ENCODE measurements at places on chromosomes 5 and 9. TPM values are rescaled to one million over a fixed set of nuclear protein-coding genes. Genes with fewer than 3 reads are reported as not detected.

GRCh38 chr5:32506201-32506661 lies 61.7 kb upstream of the ZFR start:
- DNase-seq: no peak

GRCh38 chr9:133731876-133732638 lies 6.1 kb downstream of the SARDH start:
- peak; percentile 82 for DNase-seq

INSL4 gene
- total RNA-seq: not detected

GRCh38 chr5:169544264-169544950 lies 39.2 kb upstream of the SPDL1 start:
- no peak for DNase-seq

MYMK gene
- not detected for total RNA-seq

DNA sequence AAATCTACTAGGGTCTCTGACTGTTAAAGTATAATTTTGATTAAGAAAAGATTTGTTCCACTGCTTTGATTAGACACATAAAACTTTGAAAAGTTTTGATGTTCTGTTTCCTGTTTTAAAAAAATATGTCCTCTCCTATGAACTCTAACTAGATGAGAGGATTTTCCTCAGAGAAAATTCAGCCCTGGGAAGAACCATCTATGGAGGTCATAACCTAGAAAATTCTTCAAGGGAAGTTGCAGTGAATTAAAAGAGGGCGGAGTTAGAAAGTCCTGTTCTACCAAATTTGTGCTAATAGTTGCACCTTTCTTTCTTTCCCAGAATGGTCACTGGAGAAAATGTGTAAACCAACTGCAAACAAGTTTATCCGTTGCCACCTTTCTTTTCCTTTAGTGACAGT lies 27.7 kb downstream of the PIK3R1 start:
- DNase-seq: peak; percentile 19

DNA sequence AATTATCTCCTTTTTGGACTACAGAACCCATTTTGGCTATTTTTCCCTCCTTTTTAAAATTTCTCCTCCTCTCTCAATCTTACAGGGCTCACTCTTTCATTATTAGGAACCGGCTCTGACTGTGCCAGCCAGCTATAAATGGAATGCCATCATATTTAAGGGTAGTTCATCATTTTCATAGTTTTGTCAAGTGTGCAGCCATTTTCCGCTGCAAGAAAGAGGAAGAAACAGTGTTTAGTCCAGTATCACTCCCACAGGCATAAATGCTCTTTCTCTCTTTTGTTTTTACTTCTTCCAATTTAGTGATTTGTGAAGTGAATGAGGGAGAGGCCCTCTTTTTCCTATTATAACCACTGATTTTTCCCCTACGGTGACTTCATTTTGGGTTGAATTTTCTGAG lies 290.0 kb downstream of the NR3C1 start:
- no peak for DNase-seq

- no peak for DNase-seq
Measured at GRCh38 chr5:91528831-91529230, 145.7 kb upstream of the ARRDC3 start.

FBP2 gene
- total RNA-seq: not detected

GRCh38 chr5:59342181-59342580 lies 551.3 kb downstream of the PDE4D start:
- DNase-seq: no peak

MAT2B gene
- total RNA-seq: 59.5 TPM

GRCh38 chr9:20095430-20096092 lies 306.7 kb upstream of the SLC24A2 start:
- DNase-seq: no peak

TLR4 gene
- total RNA-seq: 5.9 TPM

GRCh38 chr5:53298841-53299240 lies 181.6 kb upstream of the FST start:
- DNase-seq: no peak

GRCh38 chr9:32218100-32218767 lies 166.2 kb upstream of the ACO1 start:
- DNase-seq: no peak

DNA sequence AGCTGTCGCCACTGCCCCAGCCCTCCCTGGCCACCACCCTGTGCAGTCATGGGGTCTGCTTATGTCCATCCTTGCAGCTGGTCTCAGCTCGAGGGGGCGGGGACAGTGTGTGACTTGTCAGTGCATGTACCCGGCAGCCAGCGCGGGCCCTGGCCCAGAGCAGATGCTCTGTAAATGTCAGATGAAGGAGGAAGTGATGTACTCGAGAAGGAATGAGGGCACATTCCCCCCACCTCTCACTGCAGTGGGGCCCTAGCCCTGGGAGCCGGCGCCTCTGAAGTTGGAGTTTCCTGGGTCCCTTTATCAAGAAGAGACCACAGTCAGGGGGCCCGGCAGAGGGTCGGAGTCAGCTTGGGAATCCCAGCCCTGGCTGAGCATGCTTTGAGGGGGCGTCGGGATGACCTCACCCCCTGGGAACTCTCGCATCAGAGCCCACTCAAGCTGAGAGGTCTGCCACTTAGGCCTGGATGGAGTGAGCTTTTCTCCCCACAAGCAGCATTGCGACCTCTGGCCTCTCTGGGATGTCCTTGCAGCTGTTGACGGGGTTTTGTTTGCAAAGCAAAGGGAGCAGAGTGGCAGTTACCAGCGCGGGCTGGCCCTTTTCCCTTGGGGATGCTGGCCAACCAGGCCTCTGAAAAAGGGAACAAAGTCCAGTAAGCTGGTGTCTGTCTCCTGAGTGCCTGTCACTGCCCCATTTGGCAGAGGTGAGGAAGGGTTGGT lies 19.0 kb downstream of the NEURL1B start:
- DNase-seq: no peak

SPATA31C1 gene
- total RNA-seq: not detected

DNA sequence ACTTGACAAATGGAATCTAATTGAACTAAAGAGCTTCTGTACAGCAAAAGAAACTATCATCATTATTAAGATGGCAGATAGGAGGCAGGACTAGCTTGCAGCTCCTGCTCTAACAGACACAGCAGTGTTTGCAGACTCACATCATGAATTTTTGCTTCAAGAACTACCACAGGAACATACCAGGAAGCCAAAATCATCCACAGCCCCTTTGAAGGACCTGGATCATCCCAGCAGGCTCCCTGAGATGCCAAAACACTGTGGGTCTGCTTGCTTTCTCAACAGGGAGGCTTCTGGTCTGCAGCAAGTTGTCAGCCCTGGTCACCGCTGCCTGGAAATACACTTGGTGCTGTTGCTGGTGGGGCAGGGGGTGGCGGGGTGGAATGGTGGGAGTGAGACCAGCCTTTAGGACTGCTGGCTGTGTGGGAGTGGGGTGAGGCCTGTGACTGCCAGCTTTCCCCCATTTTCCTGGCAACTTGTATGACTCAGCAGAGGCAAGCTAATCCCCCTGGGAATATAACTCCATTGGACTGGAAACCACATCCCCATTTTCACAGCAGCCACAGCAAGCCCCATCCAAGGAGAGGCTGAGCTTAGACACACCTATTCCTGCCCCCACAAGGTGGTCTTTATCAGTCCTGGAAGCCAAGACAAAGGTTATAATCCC lies 533.8 kb upstream of the CYLC2 start:
- DNase-seq: no peak

GRCh38 chr5:172165465-172165864 lies 22.6 kb downstream of the STK10 start:
- peak; percentile 18 for DNase-seq

DNA sequence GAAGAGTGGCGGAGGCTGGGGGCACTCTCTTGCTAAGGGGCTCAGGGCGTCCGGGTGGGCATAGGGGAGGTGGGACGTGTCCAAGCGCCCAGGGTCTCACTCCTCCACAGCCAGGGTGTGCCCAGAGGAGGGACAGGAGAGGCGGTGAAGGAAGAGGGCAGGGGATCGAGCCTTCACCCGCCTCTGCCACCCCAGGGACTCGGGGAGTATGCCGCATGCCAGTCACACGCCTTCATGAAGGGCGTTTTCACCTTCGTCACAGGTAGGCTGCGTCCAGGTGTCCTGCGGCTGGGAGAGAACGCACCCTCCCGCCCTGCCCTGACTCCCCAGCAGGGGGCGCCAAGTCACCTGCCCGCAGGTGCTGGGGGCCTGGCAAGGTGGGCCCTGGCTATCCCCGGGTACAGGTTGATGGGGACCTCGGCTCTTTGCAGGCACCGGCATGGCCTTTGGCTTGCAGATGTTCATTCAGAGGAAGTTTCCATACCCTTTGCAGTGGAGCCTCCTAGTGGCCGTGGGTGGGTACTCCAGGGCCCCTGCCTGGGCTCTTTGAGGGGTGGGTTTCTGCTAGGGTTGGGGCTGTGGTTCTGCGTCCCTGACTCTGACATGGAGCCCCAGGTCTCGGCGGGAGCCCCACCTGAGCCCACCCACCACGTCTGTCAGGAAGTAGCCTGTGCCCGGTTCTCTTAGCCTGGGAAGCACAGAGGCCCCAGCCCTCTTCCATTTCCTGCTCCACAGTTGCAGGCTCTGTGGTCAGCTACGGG lies 552 bp downstream of the TMEM141 start:
- DNase-seq: peak; percentile 56

- no peak for DNase-seq
Measured at GRCh38 chr5:14714706-14715105, 50.2 kb downstream of the OTULIN start.

GRCh38 chr5:9498541-9499497 lies 47.1 kb downstream of the SEMA5A start:
- DNase-seq: no peak

DNA sequence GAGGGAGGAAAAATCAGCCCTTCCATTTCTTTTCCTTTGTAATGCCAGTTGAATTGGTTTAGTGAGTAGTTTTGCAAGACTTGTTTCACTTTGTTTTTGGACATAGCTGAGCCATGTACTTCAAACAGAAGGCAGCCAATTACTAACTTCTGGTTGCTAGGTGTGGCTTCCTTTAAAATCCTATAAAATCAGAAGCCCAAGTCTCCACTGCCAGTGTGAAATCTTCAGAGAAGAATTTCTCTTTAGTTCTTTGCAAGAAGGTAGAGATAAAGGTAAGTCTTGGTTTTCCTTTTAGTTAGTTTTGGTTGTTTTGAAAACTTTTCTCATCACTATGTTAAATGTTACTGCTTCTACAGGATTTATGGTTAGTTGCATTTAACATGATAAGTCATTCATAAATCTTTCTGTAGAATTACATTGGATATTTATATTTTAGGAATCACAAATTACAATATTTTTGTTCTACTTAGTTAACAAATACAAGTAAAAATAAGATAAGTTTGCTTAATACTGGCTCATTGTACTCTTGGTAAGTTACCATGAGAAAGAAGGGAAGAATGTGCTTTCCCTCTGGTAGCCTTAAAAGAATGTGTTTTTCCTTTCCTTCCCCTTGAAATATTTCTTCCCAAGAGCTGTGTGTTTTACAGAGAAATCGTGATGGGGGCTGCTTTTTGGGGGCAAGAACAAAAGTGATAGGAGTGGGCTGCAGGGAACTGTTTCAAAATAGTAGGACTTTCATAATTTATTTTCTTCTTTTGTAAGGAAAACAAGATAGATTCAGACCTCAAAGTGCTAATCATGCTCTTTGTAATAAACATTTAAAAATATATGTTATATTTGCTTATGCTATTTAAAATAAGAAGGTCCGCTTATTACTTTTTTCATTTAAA lies at the start of gene ANXA1:
Gene ANXA1 (plus strand): TSS at position 213 of the 890 bp plus-strand sequence. CDS start 6,671 bp downstream, outside the sequence.
- DNase-seq: peak; percentile 78

DNA sequence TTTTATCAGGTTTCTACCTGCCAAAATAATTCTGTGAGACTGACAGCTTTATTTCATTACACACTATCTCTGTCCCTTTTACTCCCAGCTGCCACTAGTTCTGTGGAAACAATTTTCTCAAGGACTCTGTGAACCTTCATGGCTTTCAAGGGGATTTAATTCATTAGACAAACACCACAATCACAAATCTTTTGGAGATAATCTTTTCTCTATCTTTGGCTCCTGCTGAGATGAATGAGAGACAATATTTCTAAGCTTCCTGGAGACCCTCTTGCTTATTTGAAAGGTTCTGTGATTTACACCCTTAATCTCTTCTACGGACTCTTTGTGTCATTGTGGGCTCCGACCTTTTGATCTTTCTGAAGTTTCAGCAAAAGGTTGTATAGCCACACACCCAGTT lies 222.6 kb downstream of the PRDM9 start:
- DNase-seq: no peak

CSF2 gene
- total RNA-seq: not detected

DNA sequence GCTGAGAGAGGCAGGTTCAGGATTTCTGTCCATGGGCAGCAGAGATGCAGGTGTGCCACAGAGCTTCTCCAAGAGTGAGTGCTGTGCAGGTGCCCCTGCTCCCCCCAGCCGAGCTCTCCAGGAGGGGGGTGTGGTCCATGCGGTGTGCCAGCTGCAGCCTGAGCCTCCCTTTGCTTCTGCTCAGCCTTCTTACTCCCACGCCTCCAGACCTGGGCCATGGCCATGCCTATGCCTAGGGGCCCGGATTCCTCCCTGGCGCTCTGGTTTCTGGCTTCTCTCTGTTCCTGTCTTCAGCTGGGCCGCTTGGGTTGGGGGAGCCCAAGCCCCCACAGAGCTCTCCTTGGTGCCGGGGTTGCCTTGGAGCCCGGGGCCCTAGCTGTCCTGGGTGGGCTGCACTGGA lies 133.3 kb downstream of the CACNA1B start:
- DNase-seq: no peak

TAF11L10 gene
- not detected for total RNA-seq

DNA sequence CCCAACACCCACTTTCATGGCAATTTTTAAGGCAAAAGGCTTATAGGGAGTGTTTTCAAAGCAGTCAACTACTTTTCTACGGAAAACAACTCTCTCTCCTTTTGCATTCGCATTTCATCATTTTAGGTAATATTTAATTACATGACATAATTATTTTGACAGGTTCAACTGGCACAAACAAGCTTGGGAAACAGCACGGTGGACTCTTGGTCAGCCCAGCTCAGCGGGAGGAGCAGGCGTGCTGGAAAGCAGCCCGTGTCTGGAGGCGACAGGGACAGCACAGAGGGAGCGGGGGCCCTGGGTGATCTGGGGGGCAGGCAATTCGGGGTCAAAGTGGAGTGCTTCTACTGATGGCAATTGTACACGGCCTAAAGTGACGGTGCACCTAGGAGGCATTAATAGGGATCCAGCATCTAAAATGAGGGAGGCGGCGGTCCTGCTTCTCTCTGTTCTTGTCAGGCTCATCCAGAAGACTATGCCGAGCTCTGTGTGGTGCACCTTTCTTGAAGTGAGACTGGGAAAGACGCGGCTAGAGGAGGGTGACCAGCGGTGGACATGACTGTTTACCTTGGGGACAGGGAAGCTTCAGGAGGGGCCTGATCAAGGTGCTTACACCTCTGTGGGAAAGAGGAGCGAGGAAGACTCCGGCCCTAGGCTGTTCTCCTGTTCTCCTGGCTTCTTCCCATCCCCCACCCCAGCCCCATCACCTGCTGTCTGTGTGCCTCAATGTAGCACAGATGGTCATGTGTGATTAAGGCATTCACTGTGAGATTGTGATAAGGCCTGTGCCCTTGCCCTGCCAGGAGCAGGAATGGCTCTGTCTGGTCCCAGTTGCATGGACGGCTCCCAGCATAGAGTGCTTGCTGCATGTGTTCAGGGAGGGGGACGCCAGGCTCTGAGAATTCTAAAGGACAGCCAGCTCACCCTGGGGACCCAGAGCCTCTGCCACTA lies 3.4 kb downstream of the MYMK start:
- DNase-seq: no peak
